ENCODE measurements at places on chromosomes 5 and 9.

DNA sequence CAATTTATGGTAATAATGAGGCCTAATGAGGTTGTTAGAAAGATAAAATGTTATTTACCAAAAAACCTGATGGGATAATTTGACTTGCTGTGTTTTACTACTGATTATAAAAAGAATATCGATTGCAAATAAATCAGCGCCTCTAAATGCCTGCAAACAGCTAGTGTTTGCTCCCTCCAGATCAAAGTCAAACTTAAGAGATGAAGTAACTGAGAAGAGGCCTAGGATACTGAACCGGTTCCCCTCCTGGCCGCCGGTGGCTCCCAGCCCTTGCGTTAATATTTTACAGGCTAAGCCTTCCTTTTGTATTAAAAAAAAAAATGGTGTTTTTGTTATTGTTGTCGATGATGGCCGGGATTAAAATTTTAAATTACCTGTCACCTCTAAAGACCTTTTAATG lies 2.6 kb downstream of the IRX1 start:
- no peak for DNase-seq

DNA sequence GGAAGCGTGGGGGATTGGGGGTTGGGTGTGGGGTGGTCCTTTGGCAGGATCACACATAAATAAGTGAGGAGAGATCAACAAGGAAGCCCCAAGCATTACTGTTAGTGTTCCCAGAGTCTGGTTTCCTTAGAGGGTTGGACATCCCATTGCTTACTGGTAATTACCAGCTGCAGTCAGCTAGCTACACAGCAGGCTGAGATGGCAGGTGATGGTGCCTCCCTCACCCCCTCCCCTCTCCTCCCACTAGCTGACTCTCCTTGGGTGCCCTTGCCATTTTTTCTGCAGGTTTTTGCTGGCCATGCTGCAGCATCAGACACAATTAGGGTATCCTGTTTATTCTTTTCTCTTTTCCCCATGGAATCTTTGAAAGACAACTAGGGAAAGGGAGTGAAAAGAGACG lies 107.5 kb upstream of the TLR4 start:
- no peak for DNase-seq

GRCh38 chr9:3751125-3751758 lies 225.4 kb upstream of the RFX3 start:
- DNase-seq, result no peak

GRCh38 chr5:16144416-16144815 lies 35.2 kb downstream of the MARCHF11 start:
- no peak for DNase-seq

DNA sequence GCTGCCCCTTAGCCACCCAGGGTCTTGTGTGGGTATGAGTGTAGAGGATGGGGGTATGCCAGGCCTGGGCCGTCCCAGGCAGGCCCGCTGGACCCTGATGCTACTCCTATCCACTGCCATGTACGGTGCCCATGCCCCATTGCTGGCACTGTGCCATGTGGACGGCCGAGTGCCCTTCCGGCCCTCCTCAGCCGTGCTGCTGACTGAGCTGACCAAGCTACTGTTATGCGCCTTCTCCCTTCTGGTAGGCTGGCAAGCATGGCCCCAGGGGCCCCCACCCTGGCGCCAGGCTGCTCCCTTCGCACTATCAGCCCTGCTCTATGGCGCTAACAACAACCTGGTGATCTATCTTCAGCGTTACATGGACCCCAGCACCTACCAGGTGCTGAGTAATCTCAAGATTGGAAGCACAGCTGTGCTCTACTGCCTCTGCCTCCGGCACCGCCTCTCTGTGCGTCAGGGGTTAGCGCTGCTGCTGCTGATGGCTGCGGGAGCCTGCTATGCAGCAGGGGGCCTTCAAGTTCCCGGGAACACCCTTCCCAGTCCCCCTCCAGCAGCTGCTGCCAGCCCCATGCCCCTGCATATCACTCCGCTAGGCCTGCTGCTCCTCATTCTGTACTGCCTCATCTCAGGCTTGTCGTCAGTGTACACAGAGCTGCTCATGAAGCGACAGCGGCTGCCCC lies 2.6 kb downstream of the SLC35A4 start:
- no peak for DNase-seq

DNA sequence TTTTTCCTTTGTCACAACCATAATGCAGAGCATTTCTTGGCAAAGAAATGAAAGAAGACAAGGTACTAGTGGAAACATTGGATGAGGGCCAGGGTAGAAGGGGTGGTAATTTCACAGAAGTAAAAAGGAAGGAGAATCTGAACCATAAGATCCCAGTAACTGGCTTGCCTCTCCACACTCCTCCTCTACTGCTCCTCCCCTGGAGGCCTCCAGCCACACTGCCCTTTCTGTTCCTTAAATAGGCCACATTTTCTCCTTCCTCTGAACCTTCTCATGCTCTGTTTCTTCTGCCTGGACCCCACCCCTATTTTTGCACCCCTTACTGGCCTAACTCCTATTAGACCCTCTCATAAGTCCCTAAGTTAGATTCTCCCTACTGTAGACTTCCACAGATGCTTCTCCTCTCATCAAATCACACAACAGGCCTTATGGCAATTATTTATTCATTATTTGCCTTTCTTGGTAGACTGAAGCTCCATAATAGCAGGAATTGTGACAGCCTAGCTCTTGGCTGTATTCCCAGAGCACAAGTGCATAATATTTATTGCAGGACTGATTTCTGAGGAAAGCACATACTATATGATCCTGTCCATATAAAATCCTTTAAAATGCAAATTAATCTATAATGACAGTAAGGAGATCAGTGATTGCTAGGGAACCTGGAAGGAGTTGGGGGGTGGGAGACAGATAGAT lies 31.3 kb upstream of the GRIA1 start:
- DNase-seq, result no peak

GRCh38 chr5:152608458-152608857 lies 203.4 kb upstream of the NMUR2 start:
- no peak for DNase-seq

Data from stimulated activated CD4-positive, alpha-beta T cell treated with anti-CD3 and anti-CD28 coated beads, Interleukin-2, amount 100 ng/mL, for 24 hours (primary cell).